ENCODE measurements at places on chromosomes 2 and 18.

DNA sequence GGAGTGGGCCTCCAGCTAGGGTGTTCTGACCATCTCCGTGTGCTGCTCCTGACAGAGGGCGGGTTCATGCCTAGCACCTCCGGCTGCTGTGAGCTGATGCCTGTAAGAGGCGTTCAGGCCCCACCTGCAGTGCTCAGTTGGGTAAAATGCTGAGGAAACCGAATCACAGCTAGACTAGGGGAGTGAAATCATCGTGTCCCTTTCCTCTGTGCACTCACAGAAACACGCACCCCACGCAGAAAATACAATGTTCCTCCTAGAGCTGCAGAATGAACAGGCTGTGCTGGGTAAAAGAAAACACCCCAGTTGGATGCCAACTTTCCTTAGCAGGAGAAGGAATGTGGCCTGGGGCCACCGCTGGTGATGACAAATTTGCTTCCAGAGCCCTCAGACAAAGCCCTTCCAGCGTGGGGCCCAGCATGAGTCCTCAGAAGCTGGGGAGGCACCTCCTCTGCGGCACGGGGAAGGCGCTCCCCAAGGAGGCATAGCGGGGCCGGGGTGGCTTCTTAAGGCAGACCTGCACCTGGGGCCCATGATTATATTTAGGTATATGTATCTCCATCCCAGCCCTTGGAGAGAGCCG lies 16.3 kb upstream of the ARHGEF4 start:
- DNase-seq = no peak

GRCh38 chr18:11070593-11070992 lies 78.8 kb downstream of the PIEZO2 start:
- DNase-seq = no peak

DNA sequence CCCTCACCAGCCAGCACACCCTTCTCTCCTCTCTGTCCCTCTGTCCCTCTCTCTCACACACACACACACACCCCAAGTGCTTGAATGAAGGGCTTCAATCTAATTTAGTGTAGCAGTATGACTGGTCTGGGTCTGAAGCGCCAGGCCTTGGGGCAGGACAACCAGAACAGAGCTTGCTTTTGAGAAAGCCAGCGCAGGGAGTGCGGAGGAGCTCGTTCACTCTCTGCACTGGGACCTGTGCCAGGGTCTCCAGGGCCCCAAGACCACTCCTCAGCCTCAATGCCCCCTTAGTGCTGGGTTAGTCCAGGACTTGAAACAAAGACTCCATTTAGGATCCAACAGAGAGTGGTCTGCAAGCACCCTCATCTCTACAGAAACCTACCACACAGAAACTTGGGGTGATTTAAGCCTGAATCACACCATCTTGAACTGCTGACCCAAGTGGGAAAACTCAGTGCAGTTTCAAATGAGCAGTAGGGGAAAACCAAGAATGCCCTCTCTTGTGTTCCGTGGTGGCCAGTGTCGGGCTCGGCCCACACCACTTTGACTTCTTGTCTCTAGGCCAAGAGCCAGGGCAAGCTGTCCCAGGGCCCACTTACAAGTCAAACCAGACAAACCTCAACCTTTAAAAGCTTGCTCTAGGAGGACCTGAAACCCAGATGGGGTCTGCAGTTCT lies 66.6 kb upstream of the WIPF1 start:
- DNase-seq = no peak

- no peak for DNase-seq
These were observed 360.6 kb upstream of the SLC14A2 start for GRCh38 chr18:45254709-45255082.

- no peak for DNase-seq
These were observed 100.3 kb downstream of the TTC32 start for GRCh38 chr2:19801367-19802080.

GRCh38 chr2:236673823-236674185 lies 104.2 kb downstream of the ACKR3 start:
- no peak for DNase-seq

DNA sequence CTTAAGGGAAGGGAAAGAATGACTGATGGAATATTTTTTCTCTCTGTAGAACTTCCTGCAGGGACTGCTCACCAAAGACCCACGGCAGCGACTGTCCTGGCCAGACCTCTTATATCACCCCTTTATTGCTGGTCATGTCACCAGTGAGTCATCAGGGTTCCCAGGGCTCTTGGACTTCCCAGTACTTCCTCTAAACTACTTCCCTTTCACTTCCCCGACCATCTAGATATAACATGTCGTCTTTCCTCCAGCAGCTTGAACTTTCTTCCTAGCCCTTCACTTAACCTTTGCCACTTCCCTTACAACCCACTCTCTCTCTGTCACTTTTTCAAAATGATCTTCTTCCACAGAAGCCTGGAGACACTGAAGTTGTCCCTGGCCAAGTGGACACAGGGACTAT lies 7.2 kb downstream of the STK36 start:
- no peak for DNase-seq

- no peak for DNase-seq
These were observed 16.1 kb upstream of the DPP4 start for GRCh38 chr2:162090109-162090508.

DNA sequence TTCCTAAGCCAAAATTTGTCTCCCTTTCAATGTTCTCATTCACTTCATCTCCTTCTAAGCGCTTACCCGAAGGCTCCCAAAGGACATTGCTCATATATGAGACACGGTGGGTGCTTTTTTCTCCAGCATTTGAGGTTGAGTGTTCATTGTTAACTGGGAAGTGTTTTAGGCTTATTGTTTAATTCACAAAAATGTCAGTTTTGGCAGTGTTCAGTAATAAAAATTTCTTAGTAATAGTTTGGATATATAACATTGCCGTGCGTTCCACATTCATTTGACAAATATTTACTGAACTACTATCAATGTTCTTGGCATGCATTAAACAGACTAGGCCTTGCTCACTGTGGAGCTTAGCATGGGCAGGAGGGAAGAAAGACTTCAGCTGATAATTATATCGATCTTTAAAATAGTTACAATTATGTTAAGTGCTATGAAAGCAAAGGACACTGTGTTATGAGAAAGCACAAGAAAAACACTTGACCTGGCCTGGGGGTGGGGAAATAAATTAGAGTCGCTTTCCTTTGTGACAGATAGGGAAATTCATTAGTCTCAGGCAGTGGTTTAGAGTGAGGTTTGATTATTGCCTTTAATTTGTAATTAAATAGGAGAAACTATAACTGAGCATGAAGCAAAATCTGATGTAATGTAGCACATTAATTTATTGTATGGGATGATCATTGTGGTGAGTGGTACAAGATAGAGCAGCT lies 82.2 kb upstream of the DOCK10 start:
- DNase-seq = no peak

DNA sequence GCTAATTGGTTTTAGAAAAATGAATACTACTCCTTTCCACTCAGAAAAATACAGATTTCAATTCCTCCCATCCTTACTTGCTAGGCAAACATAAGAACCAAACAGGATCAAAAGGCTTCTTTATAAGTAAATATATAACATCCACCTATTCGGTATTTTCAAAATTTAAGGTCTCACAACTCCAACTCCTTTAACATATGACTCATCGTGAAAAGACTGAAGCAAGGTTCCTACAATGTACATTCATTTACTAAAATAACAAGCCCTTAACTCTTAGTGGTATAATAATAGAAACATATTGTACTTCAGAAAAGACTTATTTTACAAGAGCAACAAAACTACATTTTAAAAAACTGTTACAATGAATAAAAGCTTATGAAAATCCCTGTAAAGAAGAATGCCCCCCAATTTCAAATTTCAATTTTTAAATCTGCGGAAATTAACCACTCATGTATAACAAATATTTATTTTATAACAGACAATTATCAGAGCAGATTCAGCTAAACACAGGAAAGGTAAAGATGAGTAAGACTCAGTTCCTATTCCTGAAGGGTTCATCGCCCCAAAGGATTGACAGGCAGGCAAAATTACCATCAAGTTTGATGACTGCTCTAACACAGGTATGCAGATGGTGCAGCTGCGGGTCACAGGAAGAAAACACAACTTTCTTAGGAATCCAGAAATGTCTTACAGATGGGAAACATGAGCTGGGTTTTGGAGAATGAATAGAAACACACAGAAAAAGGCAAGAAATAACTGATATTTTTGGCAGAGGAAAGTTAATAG lies 96.4 kb downstream of the COBLL1 start:
- DNase-seq = no peak

DNA sequence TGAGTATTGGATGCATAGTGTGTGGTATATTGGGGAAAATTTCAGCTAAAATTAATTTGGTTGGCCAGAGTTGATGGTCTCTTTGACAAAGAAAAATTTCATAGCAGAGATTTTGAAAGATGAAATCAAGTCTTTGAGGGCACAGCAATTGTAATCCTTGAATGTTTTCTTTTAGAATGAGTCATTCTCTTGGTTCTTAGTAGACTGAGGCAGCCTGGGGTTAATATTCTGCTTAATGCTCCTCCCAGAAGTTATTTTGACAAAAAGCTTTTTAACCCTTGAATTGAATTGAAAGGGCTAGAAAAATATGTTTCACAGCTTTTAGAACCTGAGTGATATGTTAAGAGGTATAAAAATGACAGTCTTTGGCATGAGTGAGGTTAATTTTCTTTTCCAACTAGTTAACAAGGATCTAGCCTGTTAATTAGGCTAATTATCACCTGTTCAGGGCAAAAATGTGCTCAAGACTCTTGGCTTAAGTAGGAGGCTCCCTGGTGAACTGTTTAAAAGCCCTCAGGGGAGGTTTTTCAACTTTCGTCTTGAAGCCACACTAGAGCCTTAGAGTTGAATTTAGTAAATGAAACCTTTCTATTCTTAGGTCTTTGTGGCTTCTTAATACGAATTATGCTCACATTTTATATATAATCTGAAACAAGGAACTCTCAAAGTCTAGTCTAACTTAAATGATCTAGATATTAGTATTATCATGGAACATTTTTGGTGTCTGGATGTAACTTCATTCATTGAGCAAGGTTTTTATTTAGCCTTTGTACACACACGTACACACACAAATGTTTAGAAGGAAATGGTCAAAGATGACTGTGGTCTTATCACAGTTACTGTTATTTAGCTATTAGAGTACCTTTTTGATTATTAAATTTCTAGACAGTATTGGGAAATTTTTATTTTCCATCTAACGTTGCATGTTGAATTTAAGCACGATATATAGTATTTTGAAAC lies 272.5 kb downstream of the ZNF407 start:
- no peak for DNase-seq

GRCh38 chr2:128024816-128025215 lies 3.0 kb downstream of the SAP130 start:
- DNase-seq = no peak

- DNase-seq = no peak
These were observed 20.8 kb downstream of the DBI start for GRCh38 chr2:119387381-119388129.

- DNase-seq = no peak
These were observed 16.8 kb upstream of the MTERF4 start for GRCh38 chr2:241118737-241119505.

GRCh38 chr2:208266936-208267335 lies 881 bp downstream of the PIKFYVE start:
- no peak for DNase-seq

- no peak for DNase-seq
These were observed 179.7 kb upstream of the SH3BP4 start for GRCh38 chr2:234771980-234772732.

- no peak for DNase-seq
These were observed 132.2 kb upstream of the GULP1 start for GRCh38 chr2:188159484-188159883.

DNA sequence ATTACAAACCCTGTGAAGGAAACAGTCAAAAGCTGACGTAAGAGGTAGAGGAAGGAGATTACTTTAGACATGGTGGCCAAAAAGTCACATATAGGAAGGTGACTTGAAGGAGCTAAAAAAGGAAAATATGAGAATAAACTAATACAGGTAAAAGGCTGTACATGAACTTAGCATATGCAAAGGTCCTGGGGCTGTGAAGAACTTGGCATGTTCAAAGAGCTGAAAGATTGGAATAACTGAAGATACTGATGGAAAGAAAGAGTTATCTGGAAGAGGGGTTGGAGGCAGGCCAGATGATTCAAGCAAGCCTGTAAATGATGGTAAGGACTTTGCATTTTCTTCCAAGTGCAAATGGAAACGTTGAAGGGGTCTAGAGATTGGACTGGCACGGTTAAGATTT lies 13.2 kb downstream of the IL36A start:
- DNase-seq = no peak

GRCh38 chr2:4134551-4135550 lies 431.5 kb downstream of the DCDC2C start:
- no peak for DNase-seq

GRCh38 chr2:240604939-240605716 lies 18.6 kb downstream of the CAPN10 start:
- no peak for DNase-seq

GRCh38 chr2:200026332-200027230 lies 71.2 kb downstream of the MAIP1 start:
- no peak for DNase-seq

- no peak for DNase-seq
These were observed 4.3 kb downstream of the PAX8 start for GRCh38 chr2:113274432-113274831.

GRCh38 chr2:108963057-108963456 lies 26.0 kb downstream of the EDAR start:
- no peak for DNase-seq

GRCh38 chr2:39667886-39668276 lies 2.2 kb downstream of the TMEM178A start:
- DNase-seq = no peak

Data from activated T-helper 1 cell treated with anti-CD3 and anti-CD28 coated beads, Interleukin-2, amount 50 U/mL, for 16 hours (primary cell).